MCF 10A (cell line): ENCODE measurements at places on chromosomes 5 and 9. TPM values are rescaled to one million over a fixed set of nuclear protein-coding genes. Genes with fewer than 3 reads are reported as not detected.

The PCDHA1 gene
- 0.07 TPM in 1 of 2 replicates, not detected in the other for total RNA-seq

The CARTPT gene
- total RNA-seq, result not detected in 2 replicates

The GFI1B gene
- total RNA-seq, result not detected in 2 replicates

The CCDC192 gene
- not detected in 2 replicates for total RNA-seq

The ADAMTS19 gene
- total RNA-seq, result not detected in 2 replicates

The SSBP2 gene
- total RNA-seq, result 36.0 and 52.7 TPM in 2 replicates

The CATSPER3 gene
- 0.91 and 1.9 TPM in 2 replicates for total RNA-seq

The SMIM33 gene
- not detected in 2 replicates for total RNA-seq

The DMRT2 gene
- not detected in 2 replicates for total RNA-seq

The CCDC171 gene
- 1.7 and 1.8 TPM in 2 replicates for total RNA-seq

The FCN2 gene
- not detected in 2 replicates for total RNA-seq

The CDC25C gene
- 10.8 and 12.2 TPM in 2 replicates for total RNA-seq

The PAX5 gene
- total RNA-seq, result not detected in 2 replicates

The TAF11L10 gene
- not detected in 2 replicates for total RNA-seq

The CER1 gene
- not detected in 2 replicates for total RNA-seq

The IGIP gene
- 7.5 and 8.3 TPM in 2 replicates for total RNA-seq

The EXOC3 gene
- total RNA-seq, result 44.1 and 49.6 TPM in 2 replicates

The ADAM19 gene
- total RNA-seq, result 0.47 and 0.96 TPM in 2 replicates

The AGXT2 gene
- total RNA-seq, result not detected in 2 replicates

The ADGRD2 gene
- total RNA-seq, result not detected in 2 replicates

The KLF4 gene
- total RNA-seq, result 94.9 and 96.0 TPM in 2 replicates

The RNF180 gene
- total RNA-seq, result 6.0 and 7.4 TPM in 2 replicates

The SLC25A2 gene
- 0.37 and 0.79 TPM in 2 replicates for total RNA-seq

The ITK gene
- total RNA-seq, result not detected in 2 replicates

The CMYA5 gene
- 0.37 and 0.61 TPM in 2 replicates for total RNA-seq

The PRUNE2 gene
- 0.29 and 0.63 TPM in 2 replicates for total RNA-seq
